Cortex of kidney (tissue), 1 donor: ENCODE measurements at places on chromosomes 2 and 18.

- no peak for DNase-seq
Observed at GRCh38 chr2:199471443-199472057, 13.8 kb upstream of the SATB2 start.

DNA sequence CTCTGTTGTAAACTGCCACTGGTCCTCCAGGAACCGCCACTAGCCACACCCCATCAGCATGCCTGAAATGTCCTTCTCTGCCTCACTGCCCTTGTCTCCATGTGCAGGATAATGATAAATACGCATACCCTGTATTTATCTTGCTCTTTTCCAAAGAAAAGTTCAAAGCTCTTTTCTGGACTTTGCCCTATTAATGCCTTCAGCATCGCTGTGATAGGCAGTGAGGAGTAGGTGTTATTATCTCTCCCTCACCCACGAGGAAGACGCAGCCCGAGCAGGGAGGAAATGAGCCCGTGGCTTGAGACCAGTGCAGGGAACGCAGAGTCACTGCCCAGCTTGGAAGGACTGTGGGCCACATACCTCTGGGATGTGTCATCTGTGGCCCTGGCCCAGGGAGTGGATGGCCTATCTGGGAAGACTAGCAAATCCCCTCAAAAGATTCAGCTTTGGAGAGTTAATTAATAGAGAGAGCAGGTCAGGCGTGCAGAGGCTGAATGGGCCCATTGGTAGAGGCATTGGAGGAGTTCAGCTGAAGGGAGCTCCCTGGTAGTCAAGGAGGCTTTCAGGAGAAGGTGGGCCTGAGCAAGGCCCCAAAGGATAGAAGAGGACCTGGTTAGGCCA, 39.5 kb upstream of the MCFD2 start:
- no peak for DNase-seq

- no peak for DNase-seq
Observed at GRCh38 chr2:157900684-157901083, 24.6 kb upstream of the ACVR1 start.

GRCh38 chr2:24885221-24886125, 34.6 kb downstream of the ADCY3 start:
- no peak for DNase-seq

DNA sequence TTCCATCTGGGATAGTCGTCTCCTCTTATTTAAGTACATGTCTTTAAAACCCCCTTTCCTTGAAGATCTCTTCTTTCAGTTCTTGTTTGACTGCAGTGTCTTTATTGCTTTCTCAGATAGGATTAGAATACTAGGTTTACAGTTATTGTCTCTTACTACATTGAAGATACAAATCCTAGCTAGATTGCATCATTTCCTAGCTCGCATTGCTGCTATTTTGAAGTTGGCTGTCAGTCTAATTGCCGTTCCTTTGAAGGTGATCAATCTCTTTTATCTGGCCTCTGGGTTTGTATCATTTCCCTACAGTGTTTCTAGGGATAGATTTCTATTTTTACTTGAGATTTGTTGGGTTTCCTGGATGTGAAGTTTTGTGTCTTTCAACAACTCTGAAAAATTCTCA, 20.9 kb downstream of the ARMC9 start:
- DNase-seq, result no peak

GRCh38 chr2:46657042-46657504, 177.7 kb downstream of the TMEM247 start:
- no peak for DNase-seq

GRCh38 chr2:224009605-224010315, 29.3 kb downstream of the SERPINE2 start:
- DNase-seq, result no peak

DNA sequence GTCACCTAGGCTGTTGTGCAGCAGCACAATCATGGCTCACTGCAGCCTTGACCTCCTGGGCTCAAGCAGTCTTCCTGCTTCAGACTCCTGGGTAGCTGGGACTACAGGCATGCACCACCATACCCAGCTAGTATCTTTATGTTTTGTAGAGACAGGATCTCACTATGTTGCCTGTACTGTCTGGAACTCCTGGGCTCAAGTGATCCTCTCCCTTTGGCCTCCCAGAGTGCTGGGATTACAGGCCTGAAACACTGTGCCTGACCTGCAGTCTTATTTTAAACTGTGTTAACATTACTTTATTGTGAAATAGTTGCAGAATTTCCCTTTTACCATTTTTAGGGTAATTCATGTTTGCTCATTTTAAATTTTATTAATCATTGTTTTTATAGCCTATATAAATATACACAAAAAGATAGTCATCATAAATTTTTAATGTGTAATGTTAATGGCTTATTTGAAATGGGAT, 24.6 kb downstream of the EML4 start:
- DNase-seq, result no peak

- DNase-seq, result no peak
Observed at GRCh38 chr2:190404487-190404886, 3.7 kb upstream of the MFSD6 start.

DNA sequence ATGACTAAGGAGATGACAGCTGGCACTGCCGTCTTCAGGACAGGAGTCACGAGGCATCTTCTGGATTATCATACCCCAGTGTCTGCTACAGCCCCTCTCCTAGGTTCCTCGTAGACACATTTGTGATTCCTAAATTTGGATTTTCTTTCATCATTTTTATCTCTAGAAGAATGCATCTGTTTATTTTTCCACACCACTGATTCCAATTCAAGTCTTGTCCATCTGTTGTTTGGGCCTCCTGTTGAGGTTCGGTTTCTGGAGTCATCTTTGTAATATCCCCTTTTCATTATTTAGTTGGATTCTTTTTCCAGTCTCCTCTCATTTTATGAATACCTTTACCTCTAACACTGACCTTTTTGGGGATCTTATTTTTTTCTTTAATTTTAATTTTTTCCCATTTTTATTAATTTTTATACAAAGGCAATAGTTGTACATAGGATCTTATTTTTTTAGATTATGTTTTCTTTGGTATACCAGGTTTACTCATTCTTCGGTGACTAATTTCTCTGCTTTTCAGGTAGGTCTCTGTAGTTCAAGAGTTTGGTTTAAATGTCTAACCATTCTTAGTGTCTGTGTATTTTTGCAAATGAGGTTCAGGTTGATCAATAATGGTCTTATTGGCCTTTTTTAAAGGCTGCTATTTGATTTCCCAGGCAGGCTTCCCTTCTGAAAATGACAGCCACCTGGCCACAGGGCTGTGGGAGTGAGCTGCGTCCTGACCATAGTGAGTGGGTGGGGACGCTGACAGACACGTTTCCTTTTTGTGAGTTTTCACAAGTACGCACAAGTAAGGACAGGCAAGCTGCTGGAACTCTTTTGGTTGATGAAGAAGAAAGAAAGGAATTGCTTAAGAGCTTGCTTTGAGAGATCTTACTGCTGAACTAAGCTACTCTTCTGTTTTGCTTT, 34.5 kb downstream of the FARP2 start:
- DNase-seq, result no peak

DNA sequence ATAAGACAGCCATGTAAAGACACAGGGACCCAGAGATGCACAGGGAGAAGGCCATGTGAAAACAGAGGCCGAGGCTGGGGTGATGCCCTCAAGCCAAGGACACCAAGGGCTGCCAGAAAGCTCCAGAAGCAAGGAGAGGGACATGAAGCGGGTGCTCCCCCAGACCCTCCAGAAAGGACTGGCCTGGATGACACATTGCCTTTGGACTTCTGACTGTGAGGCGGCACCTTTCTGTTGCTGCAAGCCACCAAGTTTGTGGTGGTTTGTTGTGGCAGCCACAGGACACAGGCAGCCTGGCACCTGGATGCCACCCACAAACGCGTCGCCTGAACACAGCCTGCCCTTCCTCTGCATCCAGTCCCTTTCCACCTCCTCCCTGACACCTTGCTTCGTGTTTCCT, 67.1 kb downstream of the RHOB start:
- DNase-seq, result no peak

- DNase-seq, result no peak
Observed at GRCh38 chr2:84212611-84213314, 246.3 kb downstream of the SUCLG1 start.

- no peak for DNase-seq
Observed at GRCh38 chr18:45006934-45007333, 326.2 kb downstream of the SETBP1 start.

DNA sequence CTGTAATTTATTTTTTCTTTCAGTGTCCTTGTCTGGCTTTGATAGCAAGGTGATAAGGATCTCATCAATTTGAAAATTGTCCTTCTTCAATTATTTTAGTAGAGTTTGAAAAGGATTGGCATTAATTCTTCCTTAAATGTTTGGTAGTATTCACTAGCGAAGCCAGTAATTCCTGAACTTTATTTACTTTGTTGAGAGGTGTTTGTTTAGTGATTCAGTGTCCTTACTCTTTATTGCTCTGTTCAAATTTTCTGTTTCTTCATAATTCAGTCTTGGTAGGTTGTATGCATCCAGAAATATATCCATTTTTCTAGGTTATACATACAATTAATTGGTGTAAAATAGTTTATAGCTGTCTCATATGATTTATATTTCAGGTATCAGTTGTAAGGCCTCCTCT, 676.7 kb upstream of the POU3F3 start:
- DNase-seq, result no peak

- DNase-seq, result no peak
Observed at GRCh38 chr2:206540757-206541156, 97.4 kb downstream of the ADAM23 start.

- no peak for DNase-seq
Observed at GRCh38 chr2:2570871-2571270, 239.8 kb upstream of the MYT1L start.

GRCh38 chr2:238448031-238448955, 21.6 kb downstream of the ASB1 start:
- DNase-seq, result no peak

DNA sequence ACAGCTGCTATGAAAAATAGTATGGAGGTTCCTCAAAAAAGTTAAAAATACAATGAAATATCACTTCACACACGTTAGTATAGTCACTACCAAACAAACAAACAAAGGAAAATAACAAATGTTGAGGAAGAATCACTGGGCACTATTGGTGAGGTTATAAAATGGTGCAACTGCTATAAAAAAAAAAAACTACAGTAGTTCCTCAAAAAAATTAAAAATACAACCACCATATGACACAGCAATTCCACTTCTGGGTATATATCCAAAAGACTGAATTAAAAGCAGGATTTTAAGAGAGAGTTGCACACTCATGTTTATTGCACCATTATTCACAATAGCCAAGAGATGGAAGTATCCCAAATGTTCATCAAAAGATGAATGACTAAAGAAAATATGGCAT, 80.9 kb upstream of the POU3F3 start:
- no peak for DNase-seq

- no peak for DNase-seq
Observed at GRCh38 chr2:239469106-239469960, 68.5 kb upstream of the HDAC4 start.

- DNase-seq, result no peak
Observed at GRCh38 chr18:11989966-11990380, 8.7 kb downstream of the IMPA2 start.

DNA sequence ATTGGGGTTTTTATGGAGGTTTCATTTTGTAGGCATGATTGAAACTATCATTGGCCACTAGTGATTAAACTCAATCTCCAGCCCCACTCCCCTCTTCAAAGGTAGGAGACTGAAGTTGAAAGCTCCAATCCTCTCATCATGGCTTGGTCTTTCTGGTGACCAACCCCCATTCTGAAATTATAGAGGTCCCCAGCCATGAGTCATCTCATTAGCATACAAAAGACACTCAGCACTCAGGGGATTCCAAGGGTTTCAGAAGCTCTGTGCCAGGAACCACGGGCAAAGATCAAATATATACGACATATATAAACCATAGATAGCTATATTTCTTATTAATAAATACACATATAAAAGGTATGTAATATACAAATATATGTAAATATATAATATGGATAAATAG, 256.0 kb upstream of the POU3F3 start:
- no peak for DNase-seq

- DNase-seq, result no peak
Observed at GRCh38 chr2:235084424-235084823, 132.6 kb downstream of the SH3BP4 start.
